Neural crest cell (in vitro differentiated cells): ENCODE measurements at places on chromosomes 4 and X. TPM values are rescaled to one million over a fixed set of nuclear protein-coding genes. Genes with fewer than 3 reads are reported as not detected.

Gene RHOXF1
- total RNA-seq: 0.33 and 0.41 TPM in 2 replicates

Gene SLC10A3
- 7.8 TPM in 2 replicates for total RNA-seq

Gene SAGE1
- total RNA-seq: not detected in 2 replicates

Gene GABRG1
- not detected in 2 replicates for total RNA-seq

Gene DCAF12L1
- 0.61 and 0.89 TPM in 2 replicates for total RNA-seq

Gene TMPRSS11A
- total RNA-seq: not detected in 2 replicates

Gene CTAG2
- total RNA-seq: not detected in 2 replicates

Gene KIT
- total RNA-seq: 14.5 and 18.7 TPM in 2 replicates

Gene MYL5
- 10.6 and 10.8 TPM in 2 replicates for total RNA-seq

Gene ELMOD2
- total RNA-seq: 49.1 and 52.3 TPM in 2 replicates

Gene SERTM2
- total RNA-seq: 0.11 TPM in 1 of 2 replicates, not detected in the other

Gene CABS1
- not detected in 2 replicates for total RNA-seq

Gene CT45A5
- not detected in 2 replicates for total RNA-seq

Gene GAGE2A
- not detected in 2 replicates for total RNA-seq

Gene NPY5R
- 0.12 and 0.20 TPM in 2 replicates for total RNA-seq

Gene NDP
- 4.2 and 4.3 TPM in 2 replicates for total RNA-seq

Gene MAGEE1
- total RNA-seq: 8.1 and 8.5 TPM in 2 replicates

Gene SUPT20HL2
- not detected in 2 replicates for total RNA-seq

Gene TBC1D8B
- 1.1 and 1.5 TPM in 2 replicates for total RNA-seq

Gene SLC9A6
- total RNA-seq: 18.5 and 19.0 TPM in 2 replicates

Gene SPATA18
- 3.0 and 5.4 TPM in 2 replicates for total RNA-seq

Gene SORCS2
- 1.1 and 1.2 TPM in 2 replicates for total RNA-seq

Gene USP27X
- total RNA-seq: 6.8 and 7.3 TPM in 2 replicates

Gene GPRASP1
- 4.9 and 5.6 TPM in 2 replicates for total RNA-seq

Gene MAGEA6
- not detected in 2 replicates for total RNA-seq

Gene BCORL1
- total RNA-seq: 46.2 and 53.7 TPM in 2 replicates

Gene CORIN
- 0.05 and 0.34 TPM in 2 replicates for total RNA-seq

Gene DCAF4L1
- 0.20 and 0.26 TPM in 2 replicates for total RNA-seq

Gene VGLL1
- total RNA-seq: not detected in 2 replicates

Gene KCND1
- total RNA-seq: 1.2 TPM in 2 replicates

Gene TLR2
- total RNA-seq: 0.28 and 0.71 TPM in 2 replicates

Gene NDNF
- total RNA-seq: 23.9 and 25.4 TPM in 2 replicates

Gene IL9R
- total RNA-seq: not detected in 2 replicates

Gene TLR10
- not detected in 2 replicates for total RNA-seq

Gene RHOXF2
- total RNA-seq: not detected in 2 replicates

Gene CSAG2
- total RNA-seq: not detected in 2 replicates

Gene GSX2
- total RNA-seq: not detected in 2 replicates

Gene FGFR3
- 42.5 and 48.1 TPM in 2 replicates for total RNA-seq

Gene MAGEE2
- not detected in 2 replicates for total RNA-seq

Gene RIPPLY1
- not detected in 2 replicates for total RNA-seq

Gene NR3C2
- total RNA-seq: 0.21 and 0.30 TPM in 2 replicates

Gene SMIM9
- total RNA-seq: not detected in 2 replicates

Gene TDO2
- total RNA-seq: not detected in 2 replicates

Gene TRMT2B
- total RNA-seq: 15.7 and 17.1 TPM in 2 replicates

Gene CCNB3
- 0.89 and 1.4 TPM in 2 replicates for total RNA-seq

Gene TAPT1
- 18.1 and 23.6 TPM in 2 replicates for total RNA-seq

Gene SH3D19
- total RNA-seq: 25.1 and 28.6 TPM in 2 replicates

Gene ATP1B4
- total RNA-seq: not detected in 2 replicates

Gene PCDH10
- 3.7 and 3.8 TPM in 2 replicates for total RNA-seq

Gene JCHAIN
- total RNA-seq: not detected in 2 replicates

Gene GABRB1
- not detected in 2 replicates for total RNA-seq

Gene VCX3A
- 0.58 and 0.68 TPM in 2 replicates for total RNA-seq

Gene ABLIM2
- total RNA-seq: 3.8 and 6.8 TPM in 2 replicates

Gene KLHL13
- total RNA-seq: 13.2 and 16.2 TPM in 2 replicates

Gene ADGRG2
- total RNA-seq: 0.20 and 0.21 TPM in 2 replicates

Gene HTT
- 72.0 and 77.7 TPM in 2 replicates for total RNA-seq

Gene PTTG2
- total RNA-seq: not detected in 2 replicates

Gene XPNPEP2
- total RNA-seq: 0.32 and 0.40 TPM in 2 replicates
